NB4 (cell line): ENCODE measurements at places on chromosomes 1 and 21.

DNA sequence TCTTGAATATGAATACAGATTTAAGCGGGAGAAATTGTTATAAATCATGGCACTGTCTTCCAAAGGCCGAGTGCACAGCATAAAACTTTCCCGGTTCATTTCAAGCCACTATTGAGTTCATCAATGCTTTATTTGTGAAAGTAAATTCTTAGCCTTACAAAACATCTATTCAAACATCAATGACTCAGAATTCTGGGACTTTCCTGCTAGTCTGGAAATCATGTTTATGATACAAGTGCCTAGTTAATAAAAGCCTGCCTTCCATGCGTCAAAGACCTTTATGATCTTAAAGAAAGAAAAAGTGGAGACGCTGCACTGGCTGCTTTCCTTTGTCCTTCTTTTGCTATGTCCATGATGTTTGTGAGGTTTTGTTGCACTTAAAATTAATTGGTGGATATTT, 137.7 kb downstream of the SETD4 start:
- no peak for DNase-seq

DNA sequence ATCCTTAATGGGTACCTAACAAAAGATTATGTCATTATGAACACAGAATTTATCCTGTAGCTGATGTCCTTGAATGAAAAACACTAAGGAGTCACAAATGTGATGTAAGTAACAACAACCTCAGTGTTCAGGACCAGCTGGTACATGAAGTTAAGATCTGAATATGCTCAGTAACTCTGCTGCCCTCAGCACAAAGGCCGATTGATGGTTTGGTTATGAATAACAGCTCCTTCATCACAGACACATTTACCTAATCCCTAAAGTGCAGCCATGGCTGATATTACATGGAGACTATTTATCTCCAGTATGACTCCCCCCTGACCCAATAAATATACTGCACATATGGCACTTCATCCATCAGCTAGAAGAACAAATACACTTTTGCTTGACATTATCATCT, 75.2 kb downstream of the PLPPR5 start:
- DNase-seq = no peak

DNA sequence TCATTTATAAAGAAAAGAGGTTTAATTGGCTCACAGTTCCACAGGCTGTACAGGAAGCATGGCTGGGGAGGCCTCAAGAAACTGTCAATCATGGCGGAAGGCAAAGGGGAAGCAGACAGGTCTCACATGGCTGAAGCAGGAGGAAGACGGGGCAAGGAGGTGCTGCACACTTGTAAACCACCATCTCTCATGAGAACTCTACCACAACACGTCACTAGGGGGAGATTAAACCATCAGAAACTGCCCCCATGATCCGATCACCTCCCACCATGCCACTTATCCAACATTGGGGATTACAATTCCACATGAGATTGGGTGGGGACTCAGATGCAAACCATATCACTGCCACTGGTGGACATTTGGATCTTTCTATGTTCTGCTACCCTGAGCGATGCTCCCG, 351.4 kb downstream of the NPHP4 start:
- DNase-seq = peak; percentile 33

DNA sequence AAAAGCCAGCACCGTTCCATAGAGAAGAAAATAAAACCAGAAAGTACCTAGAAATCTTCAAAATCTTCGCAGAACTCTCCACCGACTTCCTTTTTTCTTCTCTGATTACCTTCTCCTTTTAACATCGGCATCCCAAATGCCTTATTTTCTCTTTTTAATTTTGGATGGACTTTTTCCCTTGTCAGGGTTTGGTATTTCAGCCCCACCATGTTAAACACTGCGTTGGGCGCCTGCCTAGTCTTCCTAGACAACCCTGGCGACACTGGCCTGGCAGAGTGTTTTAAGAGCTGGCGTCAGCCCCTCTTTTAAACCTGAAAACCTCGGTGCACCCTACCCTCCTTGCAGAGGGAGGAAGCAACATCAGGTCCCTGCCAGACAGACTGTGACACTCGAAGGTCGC, 66.0 kb upstream of the EFHD2 start:
- no peak for DNase-seq

DNA sequence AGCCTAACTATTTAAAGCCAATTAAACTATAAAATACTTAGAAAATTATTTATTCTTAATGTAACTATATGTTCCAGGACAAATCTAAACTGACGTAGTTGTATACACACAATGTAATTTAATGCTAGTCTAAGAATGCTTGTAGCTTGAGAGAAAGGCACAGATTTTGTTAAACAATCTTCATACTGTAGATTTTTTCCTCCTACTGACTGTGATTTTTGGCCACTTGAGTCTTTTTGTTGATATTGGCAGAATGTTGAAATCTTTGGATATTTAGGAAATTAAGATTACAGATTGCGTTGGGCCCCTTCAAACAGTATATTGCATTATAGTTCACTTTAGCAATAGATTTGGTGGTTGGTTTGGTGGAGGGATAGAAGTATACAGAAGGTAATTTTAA, 40.5 kb downstream of the ATF3 start:
- DNase-seq = no peak

- DNase-seq = peak; percentile 59
These were observed 26.6 kb downstream of the AK4 start for GRCh38 chr1:65174585-65174984.

GRCh38 chr1:198530953-198531352, 9.5 kb downstream of the ATP6V1G3 start:
- DNase-seq = no peak

DNA sequence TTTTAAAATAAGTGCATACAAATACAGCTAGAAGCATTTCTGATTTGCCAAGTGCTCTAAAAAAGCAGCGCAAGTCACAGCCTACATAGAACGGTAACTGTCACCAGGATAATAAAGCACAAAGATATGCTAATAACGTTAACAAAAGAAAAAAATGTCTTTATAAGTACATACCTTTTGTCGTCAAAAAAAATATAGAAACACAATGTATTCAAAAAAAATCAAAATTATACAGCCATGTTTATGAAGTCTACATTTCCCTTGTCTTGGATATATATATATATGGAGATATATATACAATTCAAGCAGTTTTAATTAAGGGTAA, 3.2 kb downstream of the IRF2BP2 start:
- DNase-seq = no peak

GRCh38 chr1:160158031-160158430, 6.6 kb downstream of the ATP1A4 start:
- no peak for DNase-seq

GRCh38 chr1:26541816-26542711, 12.5 kb downstream of the RPS6KA1 start:
- DNase-seq = peak; percentile 99

GRCh38 chr1:116489231-116489697, 81.6 kb downstream of the CD58 start:
- no peak for DNase-seq

DNA sequence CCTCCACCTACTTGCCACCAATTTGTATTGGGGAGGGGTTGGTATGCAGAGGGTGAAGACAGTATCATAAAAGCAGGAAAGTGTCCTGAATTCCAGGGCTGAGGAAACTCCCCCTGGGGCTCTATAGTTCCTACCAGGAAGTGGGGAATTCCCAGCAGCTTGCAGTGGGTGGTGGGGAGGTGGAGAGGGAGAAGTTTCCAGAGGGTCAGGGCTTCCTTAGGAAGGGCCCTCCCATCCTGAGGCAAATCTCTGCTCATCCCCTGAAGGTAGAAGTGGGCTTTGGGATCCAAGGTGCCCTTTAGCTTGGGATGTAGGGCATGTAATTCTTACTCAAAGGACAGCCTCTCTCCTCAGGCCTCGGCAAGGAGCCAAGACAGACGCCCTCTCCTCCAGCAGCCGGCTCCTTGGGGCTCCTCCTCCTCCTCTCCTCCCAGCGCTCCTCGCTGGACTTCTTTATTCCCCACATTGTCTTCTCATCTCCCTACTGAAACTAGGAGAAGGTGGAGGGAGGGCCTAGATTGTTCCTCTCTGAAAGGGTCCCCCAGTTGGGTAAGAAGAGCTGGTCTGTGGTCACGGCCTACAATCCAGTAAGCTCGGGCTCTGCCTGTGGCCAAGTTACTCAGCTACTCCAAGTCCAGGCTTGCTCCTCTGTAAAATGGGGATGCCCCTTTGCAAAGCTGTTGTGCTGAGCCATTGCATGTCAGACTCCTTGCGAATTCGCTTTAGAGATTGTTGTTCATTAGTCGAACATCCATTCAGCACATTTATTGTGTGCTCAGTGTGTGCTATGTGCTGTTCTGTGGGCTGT, 17.9 kb upstream of the CSF1 start:
- peak; percentile 49 for DNase-seq

DNA sequence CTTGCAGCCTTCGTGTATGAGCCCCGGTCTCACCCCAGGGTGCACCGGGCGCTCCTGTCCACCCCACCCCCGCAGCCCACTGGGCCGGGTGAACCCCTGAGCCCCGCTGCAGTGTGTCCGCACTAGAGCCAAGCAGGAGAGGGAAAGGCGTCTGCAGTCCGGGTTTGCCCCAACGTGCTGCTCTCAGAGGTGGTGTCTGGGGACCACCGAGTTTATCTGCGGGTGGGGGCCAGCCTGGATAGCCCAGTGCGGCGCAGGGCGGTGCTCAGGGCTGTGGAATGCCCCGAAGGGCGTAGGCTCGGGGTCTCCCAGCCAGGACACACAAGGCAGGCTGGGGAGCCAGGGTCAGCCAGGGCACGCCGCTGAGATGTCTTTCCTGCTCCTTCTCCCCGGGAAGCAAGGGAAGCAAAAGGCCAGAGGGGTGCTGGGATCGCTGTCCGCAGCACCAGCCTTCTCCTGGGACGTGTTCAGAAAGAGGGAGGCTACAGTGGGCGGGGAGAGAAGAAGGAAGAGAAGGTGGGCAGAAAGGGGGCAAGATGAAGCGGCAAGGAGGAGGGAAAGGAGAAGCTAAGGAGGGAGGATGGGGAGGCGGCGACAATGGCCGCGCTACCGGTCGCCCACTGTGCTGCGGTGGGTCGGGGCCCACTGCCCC, 56.6 kb downstream of the MAB21L3 start:
- DNase-seq = no peak

GRCh38 chr1:66984491-66984890, 59.7 kb downstream of the MIER1 start:
- DNase-seq = no peak

GRCh38 chr1:6960860-6961259, 175.6 kb downstream of the CAMTA1 start:
- no peak for DNase-seq

DNA sequence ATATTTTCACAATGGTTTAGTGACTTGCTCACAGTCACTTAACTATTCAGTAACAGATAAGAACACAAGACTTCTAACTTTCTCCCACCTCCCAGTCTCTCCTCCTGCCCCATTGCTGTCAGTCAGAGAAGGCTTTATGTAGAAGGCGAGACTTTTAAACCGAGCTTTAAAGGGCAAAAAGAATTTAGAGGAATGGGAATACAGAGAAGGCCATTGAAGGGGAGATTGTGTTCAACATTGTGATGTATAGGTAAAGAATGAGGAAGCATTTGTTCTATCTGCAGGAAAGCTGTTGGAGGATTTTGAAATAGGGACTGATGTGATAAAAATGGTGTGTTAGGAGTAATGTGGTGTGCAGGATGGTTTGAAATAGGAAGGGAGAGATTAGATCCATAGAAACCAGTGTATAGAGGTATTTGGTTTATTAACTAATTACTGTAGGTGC, 7.3 kb downstream of the POU2F1 start:
- peak; percentile 46 for DNase-seq

- no peak for DNase-seq
These were observed 70.7 kb downstream of the PRRX1 start for GRCh38 chr1:170734412-170735175.

DNA sequence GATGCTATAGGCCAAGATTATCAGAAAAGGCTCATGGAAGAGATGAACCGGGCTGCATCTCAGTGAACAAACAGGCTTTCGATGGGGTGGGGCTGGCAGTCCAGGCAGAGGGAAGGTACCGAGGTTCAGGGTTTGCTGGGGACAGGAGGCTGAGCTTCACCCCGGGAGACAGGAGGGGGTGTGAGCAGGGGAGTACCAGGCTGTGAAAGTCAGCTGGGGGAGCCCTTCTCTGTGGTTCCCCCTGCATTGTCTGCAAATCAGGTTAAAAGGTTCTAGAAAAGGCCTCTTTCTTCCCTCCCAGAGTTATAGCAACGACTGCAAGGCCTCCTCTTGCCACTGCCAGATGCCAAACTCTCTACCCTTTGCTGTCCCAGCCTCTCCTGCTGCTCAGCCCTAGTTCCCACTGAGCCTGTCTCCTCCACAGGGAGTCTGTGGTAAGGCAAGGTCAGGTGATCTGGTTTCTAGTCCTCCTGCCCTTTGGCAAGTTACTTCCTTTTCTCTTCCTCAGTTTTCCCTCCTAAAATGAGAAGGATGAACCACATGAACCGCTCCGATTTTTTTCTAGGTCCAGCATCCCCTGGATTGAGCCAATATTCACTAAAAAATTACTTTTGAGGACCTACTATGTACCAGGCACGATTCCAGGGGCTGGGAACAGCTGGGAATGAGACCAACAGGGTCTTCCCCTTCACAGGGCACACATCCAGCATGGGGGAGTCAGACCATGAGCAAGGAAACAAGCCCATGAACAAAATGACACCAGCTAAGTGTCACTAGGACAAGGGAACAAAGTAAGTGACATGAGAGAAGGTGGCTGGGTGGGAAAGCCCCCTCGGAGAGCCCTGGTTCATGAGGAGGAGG, 7.2 kb downstream of the LAD1 start:
- no peak for DNase-seq

DNA sequence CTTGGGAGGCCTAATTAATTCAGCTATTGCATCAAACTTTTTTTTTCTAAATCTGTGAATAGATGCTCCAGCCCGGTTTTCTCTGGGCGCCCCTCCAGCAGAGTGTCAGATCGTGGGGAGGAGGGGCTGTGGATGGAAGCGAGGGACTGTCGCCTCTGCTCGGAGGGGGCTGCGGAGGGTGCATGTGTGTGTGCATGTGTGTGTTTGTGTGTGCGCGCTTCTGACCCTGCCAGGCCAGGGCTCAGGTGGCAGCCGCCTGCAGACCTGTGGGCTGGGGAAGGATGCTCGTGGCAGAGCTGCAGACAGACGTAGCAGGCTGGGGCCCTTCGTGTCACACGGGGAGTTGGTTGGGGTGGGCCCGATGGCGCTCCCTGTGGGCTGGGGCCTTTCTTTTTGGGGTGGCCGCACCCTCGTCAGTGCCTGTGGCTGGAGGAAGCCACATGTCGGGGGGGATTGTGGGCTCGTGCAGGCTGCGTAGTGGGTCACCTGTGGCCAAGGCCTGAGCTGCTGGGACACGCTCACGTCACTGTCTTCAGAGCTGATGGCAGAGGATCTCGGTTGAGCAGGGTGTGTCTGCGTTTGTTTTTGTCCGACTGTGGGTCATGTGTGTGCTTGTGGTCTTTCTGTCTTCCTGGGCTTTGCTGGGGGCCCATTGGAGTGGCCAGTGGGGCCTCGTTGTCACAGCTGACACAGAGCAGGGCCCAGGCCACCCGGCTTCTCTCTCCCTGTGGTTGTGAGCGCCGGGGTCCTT, 2.8 kb downstream of the SKI start:
- DNase-seq = no peak

DNA sequence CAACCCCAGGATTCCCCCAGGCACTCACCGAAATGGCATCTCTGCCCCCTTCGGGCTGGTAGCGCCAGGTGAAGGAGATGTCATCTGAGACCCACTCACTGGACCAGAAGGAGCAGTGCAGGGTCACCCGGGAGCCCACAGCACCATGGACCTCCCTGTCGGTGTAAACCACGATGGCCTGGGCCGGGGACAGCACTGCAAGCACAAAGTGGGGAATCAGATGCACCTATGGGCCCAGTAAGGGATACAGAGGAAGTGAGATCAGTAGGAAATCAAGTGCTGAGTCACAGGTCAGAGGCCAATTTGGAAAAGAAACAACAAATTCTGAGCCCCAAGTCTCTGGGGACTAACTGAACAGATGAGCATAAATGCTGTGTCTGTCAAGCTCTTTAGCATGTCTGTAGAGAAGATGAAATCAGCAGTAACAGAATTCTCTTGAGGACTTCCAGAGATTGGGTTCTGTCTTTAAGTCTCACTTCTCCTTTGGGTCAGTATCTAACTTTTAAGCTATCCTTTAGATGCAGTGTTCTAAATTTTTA, 2.5 kb downstream of the MPZ start:
- DNase-seq = peak; percentile 94
